ENCODE measurements at places on chromosomes 7 and 10.

DNA sequence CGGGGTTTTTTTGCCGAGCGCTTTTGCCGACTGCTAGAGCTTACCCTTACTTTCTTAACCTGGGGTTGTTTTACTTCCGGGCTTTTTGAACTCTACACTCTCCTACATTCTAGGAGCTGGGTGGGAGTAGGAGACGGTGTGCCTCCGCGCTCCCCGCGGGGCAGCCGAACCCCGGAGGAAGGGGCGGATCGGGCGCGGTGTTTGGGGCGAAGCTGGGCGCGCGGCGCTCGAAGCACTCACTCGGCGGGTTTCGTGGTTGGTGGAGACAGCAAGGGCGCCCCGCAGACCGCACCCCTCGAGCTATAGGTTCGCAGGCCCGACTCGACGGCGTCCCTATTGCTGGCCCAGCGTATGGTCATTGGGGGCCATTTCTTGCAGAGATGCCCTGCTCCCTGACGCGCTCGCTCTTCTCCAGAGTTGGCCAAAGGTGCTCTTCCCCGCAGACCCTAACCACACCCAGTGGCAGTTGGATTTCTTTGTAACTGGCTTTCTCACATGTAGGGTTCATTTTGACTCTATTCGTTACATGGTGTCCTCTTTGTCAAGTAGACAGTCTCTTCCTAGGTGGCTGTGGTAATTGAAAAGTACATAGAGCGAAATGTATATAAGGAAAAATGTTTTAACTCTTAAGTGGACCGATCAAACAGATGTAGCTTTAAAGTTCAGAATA, 364 bp downstream of the ZNF518A start:
- DNase-seq, result peak; percentile 28

DNA sequence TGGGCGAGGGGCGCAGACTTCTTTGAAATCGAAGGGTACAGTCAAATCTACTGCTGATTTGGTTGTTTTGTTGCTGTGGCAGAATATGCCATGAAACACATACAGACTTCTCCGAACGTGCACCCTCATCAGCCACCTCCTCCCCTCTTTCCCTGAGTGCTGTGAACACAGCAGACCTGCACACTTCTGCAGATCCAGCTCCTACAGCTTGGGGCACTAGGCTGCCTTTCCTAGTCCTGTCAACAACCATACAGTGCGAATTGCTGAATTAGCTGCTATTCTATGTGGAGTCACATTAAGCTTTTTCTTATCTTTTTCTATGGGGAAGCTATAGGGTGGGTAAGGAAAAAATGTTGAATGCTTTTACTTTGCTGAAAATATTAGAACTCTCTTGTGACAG, 57.5 kb downstream of the COL17A1 start:
- DNase-seq, result no peak

GRCh38 chr7:112372101-112372500, 78.2 kb upstream of the IFRD1 start:
- no peak for DNase-seq

- no peak for DNase-seq
Observed at GRCh38 chr7:124784879-124785818, 19.6 kb upstream of the GPR37 start.

DNA sequence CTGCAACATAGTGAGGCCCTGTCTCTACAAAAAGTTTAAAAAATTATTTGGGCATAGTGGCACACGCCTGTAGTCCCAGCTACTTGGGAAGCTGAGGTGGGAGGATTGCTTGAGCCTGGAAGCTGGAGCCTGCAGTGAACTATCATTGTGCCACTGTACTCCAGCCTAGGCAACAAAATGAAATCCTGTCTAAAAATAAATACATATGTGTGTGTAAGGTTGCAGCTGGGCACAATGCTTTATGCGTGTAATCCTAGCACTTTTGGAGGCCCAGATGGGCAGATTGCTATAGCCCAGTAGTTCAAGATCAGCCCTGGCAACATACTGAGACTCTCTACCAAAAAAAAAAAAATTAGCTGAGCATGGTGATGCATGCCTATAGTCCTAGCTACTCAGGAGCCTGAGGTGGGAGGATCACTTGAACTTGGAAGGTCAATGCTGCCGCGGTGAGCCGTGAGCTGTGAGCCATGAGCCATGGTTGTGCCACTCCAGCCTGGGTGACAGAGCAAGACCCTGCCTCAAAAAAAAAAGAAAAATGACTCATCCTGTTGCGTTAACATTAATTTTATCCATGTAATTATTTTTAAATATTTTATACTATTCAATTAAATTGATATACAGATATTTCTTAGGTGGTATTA, 38.3 kb downstream of the CCAR1 start:
- no peak for DNase-seq

GRCh38 chr10:83612746-83613145, 526.6 kb upstream of the GHITM start:
- no peak for DNase-seq

DNA sequence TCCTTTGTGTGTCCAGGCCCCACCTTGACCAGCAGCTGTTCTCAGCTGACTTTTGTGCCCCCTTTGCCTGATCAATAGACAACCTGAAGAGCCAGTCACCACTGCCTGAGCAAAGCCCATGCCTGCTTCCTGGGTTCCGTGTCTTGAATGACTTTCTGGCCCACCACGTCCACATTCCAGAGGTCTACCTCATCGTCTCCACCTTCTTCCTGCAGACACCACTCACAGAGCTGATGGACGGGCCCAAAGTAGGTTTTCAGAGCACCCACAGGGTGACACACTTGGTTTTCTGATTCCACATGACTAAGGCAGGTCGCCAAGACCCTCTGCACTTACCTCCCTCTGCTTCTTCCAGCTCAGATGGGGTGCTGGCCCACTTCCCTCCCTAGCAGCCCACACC, 126.8 kb downstream of the WDFY4 start:
- DNase-seq, result no peak

- DNase-seq, result peak; percentile 56
Observed at GRCh38 chr7:105388356-105389087, at the start of gene SRPK2. Gene SRPK2, minus strand, starts transcription at chr7:105388921.

GRCh38 chr7:149800169-149800555, 26.8 kb upstream of the ZNF467 start:
- DNase-seq, result no peak

- DNase-seq, result no peak
Observed at GRCh38 chr10:129761981-129762956, 201.8 kb downstream of the EBF3 start.

DNA sequence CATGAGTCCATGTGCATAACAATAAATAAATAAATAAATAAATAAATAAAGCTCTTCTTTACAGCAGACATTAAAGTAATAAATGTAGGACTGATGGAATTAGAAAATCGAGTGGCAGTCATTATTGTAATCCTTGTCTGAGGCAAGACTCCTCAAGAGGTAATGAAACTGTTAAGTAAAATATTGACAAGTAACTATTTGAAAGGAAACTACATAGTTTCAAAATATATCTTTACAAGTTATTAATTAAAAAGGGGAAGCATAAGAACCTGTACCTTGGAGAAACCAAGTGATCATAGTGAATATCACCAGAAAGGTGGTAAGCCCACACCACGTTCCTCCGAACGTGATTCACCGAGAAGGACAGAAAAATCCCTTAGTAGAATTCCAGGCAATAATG, 285.6 kb upstream of the SORCS1 start:
- no peak for DNase-seq

DNA sequence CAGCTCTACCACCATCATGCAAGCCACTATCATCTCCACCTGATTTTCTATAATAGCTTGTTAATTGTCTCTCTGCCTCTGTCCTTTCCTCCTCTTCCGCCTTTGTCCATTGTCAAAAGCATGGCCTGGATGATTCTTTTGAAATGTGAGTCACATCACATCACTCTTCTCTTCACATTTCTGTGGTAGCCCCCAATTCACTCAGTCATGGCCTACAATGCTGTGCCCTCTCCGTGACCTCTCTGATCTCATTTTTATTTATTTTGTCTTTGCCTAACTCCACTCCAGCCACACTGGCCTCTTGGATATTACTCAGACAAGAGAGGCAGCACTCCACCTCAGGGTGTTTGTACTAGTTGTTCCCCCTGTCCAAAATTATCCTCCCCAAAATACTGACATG, 4.9 kb upstream of the ABCB4 start:
- DNase-seq, result no peak

DNA sequence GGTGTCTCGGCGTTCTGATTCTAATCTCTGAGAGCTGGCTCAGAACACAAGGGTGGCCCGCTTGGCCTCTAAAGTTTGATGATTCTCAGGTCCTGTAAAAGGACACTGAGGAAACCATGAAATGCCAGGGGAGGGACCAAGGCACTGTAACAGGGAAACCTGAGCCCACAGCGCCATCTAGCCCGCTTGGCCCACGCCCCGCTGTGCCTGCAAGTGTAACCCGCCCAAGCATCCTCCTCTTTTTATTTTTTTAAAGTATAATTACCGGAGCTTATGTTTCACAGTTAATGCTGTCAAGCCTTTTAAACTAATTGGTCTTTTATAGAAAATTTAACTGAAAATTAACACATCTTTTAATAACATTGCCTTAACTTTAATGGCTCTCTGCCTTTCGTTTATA, 734.7 kb downstream of the KCNMA1 start:
- no peak for DNase-seq

GRCh38 chr10:84948644-84949043, 620.3 kb downstream of the CCSER2 start:
- no peak for DNase-seq

DNA sequence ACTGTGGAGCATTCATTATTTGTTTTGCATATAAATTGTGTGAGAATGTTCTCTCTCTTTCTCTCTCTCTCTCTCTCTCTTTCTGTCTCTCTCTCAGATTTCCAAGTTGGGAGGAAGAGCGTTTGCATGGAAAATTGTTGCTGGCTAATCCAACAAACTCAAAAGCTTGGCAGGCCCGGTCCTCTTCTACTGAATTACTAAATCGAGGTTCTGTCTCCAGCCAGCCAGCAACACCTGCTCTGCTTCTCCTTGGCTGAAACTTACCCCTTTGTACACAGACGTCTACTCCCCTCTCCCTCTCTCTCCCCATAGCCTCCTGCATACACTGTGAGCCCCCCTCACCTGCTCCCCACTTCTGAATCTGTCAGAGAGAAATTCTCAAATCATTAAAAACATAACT, 996.4 kb upstream of the AUTS2 start:
- DNase-seq, result no peak

DNA sequence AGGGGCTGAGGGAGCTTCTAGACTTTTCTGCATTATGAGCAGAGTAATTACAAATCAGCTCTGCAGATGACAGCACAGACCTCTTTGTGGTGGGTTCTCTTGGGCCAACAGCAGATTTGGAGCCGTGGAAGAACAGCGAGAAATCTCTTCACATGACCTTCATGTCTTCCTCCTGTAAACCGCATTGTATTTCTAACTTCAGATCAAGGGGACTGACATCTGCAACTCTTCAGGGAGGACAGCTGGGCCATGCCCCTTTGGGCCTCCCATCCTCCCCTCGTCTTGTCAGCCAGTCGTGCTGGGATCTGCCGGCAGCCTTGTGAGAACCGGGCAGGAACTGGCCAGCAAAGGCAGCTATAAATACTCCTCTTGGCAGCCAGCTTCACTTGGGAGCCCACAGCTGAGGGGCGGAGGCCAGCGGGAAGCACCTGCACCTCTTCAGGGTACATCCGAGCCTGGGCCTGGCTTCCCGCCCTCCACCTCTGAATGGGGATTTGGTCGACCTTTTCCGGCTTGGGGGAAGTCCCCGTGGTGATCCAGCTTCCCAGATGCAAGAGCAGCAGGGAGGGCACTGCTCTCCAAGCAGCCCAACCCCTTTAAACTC, 54.7 kb downstream of the STEAP1B start:
- DNase-seq, result no peak

GRCh38 chr7:4056552-4057288, 625.4 kb upstream of the FOXK1 start:
- no peak for DNase-seq

DNA sequence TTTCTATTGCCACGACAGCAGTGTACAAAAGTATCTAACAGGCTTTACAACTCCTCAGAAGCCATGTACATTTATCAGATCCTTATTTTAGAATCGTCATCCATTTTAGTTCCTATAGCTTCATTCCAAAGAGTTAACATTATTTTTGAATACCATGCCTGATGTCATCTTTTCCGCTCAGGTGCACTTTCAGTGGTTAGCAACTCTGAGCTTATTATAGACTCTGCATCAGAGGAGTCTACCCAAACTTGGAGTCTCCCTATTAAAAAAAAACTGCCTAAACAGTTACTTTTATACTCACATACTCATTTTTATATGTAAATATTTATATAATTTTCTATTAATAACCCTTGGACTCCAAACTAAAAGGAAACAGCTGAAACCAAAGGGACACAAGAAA, 31.6 kb upstream of the PRSS37 start:
- no peak for DNase-seq

DNA sequence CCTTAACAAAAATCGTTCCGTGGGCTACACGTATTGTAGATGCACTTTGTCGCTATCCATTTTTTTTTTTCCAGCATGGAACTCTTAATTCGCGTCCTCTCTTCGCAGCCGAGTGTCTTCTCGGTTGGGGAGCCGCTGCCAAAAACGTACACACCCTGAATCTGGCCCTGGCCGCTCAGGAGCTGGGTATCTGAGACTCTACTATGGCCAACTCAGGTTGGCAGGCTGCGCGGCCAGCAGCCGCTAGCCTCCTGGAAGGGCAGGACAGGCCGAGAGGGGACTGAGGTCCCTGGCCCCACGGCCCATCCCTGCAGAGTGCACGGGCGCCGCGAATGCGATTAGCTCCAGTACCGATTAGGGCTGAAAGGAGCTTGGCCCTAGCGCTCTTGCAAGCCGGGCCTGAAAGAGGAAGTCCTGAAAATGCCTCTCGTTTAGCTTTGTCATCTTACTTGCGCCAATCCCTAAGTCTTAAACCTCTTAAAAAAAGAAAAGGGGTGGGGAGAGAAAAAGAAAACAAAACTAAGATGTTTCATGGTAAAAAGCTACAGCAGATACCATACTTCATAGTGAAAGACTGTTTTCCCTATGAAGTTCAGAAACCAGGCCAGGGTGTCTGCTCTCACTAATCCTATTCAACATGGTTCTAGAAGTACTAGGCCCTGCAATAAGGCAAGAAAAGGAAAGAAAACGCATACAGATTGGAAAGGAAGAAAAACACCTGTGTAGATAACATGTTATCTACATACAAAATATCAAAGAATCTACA, 113.2 kb upstream of the RHEB start:
- DNase-seq, result peak; percentile 7

- DNase-seq, result no peak
Observed at GRCh38 chr7:98802781-98803110, 67.1 kb downstream of the TMEM130 start.

- DNase-seq, result no peak
Observed at GRCh38 chr10:88682491-88682890, 18.2 kb downstream of the LIPF start.

All from stimulated activated CD4-positive, alpha-beta T cell treated with anti-CD3 and anti-CD28 coated beads, Interleukin-1b, Interleukin-23, amount 100 ng/mL, for 1 hour (primary cell).